ENCODE measurements at places on chromosomes 2 and 18. TPM values are rescaled to one million over a fixed set of nuclear protein-coding genes. Genes with fewer than 3 reads are reported as not detected.
A peak's percentile ranks its signal among the peaks of the same experiment; 100 is the strongest.

- DNase-seq, result no peak
Observed at GRCh38 chr2:177187631-177188312, 24.8 kb upstream of the HNRNPA3 start.

- DNase-seq, result no peak
Observed at GRCh38 chr2:42648796-42649195, 80.4 kb downstream of the MTA3 start.

DNA sequence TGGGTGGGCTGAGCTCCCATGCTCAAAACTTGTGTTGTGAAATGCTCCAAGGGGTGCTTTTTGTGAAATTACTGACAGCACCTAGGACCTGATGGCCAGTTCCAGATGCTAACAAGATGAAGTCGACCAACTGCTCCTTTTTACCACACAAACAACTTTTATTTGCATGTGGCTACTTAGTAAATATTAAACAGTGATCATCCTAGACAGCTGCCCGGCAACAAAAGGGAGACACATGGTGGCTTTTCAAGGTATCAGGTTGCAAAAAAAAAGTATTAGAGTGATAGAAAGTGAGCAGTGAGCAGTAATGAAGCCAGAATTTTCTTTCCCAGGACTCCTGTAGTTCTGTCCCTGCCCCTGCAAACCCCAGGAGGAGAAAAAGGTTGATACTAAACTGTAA, 118.5 kb downstream of the RPIA start:
- DNase-seq, result no peak

DNA sequence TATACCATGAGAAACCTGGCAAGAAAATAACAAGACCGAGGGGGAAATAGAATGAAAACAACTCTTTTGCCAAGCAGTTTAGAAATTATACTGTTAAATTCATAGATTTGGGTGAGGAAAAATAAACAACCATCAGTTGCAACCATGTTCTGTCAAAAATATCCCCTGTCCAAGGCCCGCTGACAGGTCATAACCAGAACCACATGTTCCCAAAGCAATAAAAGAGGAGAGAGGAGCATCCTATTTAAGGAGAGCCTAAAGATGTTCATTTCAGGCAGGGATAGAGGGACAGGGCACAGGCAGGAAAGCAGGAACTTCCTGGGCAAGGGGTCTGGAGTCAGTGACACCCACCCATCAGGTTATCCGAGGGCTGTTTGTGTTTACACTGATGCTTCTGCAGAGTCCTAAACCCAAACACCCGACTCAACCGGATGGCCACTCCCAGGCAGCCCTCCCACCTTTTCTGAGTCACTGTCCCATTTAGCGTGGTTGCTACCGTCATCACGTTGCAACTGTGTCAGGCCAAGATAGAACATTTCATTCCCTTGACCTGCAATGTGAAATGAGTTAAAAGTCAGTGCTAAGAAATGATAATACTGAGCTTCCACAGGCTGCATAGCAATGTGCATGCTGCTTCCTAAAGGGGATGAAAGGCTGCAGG, 468.3 kb upstream of the RAB12 start:
- no peak for DNase-seq

- DNase-seq, result no peak
Observed at GRCh38 chr2:29004755-29005154, 23.7 kb downstream of the TOGARAM2 start.

GRCh38 chr18:12393998-12394397, 13.7 kb upstream of the PRELID3A start:
- no peak for DNase-seq

DNA sequence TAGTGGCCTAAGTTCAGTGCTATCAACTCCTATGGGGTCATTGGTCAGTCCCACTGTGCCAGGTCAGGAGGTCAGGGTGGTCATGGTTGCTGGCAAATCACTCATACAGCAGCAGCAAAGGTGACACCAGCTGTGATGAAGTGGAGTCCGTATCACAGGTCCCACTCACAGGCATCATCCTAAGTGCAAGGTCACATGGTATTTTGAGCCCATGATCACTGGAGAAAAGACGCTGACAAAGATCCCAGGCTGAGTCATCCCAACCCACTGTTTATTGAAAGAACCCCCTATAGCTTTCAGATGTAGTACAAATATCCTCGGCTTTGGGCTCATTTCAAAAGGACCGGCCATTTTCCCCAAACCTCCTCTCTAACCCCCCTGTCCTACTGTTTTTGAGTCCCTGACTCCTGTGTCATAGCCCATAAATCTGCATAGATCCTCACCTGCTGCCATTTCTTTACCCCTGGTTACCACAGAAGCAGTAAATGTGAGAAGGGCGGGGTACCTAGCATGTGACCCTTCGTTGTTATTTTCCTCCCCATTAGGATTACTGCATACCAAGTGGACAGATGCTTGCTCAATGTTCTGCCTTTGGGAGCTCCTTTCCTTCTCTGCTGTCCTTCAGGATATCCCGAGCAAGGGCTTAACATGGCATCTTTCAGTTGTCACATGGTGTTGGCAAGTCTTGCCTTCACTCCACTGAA, 107.7 kb downstream of the COL6A3 start:
- no peak for DNase-seq

GRCh38 chr2:46679761-46680160, 200.4 kb downstream of the TMEM247 start:
- no peak for DNase-seq

GRCh38 chr2:98376996-98377395, 30.7 kb downstream of the CNGA3 start:
- DNase-seq, result peak; percentile 44

DNA sequence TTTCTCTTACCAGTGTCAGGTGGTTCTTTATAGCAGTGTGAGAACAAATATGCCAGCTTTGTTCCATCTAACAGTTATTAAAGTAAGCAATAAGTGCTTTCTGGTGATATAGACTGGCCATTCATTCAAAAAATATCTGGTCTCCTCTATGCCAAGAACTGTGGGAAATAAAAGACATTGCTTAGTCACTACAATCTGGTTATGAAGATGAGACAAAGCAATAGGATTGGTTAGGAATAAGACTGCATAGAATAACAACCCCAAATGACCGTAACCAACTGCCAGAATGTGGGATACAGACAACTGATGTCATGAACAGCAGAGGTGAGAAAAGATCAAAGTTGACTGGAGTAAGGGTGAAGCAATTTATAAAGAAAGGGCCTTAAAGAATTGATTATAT, 83.8 kb downstream of the MBD2 start:
- no peak for DNase-seq

DNA sequence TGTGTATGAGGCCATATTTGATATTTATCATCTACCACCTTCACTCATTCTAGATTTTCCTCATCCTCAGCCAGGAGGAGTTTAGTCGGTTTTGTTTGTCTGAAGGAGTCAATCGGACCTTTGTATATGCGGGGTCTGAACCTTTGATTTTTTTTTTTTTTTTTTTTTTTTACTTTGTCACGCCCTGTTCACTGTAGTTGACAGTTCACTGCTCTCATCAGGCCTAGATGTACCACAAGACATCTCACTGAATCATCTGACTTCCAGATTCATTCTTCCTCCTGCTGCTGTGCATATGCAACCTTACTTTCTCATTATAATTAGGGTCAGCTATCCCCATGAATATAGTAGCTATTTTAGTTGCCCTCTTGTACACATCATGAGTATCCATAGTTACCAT, 133.2 kb downstream of the ARHGAP15 start:
- no peak for DNase-seq

- peak; percentile 29 for DNase-seq
Observed at GRCh38 chr2:71615767-71616730, 162.7 kb downstream of the DYSF start.

DNA sequence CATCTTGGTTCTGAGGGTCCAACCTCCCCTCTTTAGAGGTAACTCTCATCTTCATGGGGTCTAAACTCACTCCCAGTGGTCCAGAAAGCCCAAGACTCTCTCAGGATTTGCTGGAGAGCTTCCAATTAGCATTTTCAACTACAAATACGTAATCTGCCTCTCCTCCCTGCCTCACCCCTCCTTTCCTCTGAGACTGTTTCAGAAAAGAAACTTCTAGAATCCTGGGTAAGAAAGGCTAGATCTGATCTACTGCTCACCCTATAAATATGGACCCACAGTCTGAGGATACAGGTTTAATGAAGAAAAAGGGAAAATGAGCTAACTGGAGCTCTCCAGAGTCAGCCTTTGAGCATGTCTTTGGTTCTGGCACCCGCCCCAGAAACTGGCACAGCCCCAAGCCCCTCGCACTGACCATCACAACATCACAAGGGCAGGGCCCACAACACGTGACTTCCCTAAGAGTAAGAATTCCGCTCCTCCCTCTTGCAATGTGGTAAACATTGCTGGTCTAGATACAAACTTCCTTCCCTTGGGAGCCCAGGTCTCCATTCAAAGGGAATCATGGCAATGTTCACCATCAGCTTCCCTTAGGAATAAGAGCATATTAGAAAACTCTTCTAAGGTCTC, 21.7 kb upstream of the IHH start:
- DNase-seq, result no peak

DNA sequence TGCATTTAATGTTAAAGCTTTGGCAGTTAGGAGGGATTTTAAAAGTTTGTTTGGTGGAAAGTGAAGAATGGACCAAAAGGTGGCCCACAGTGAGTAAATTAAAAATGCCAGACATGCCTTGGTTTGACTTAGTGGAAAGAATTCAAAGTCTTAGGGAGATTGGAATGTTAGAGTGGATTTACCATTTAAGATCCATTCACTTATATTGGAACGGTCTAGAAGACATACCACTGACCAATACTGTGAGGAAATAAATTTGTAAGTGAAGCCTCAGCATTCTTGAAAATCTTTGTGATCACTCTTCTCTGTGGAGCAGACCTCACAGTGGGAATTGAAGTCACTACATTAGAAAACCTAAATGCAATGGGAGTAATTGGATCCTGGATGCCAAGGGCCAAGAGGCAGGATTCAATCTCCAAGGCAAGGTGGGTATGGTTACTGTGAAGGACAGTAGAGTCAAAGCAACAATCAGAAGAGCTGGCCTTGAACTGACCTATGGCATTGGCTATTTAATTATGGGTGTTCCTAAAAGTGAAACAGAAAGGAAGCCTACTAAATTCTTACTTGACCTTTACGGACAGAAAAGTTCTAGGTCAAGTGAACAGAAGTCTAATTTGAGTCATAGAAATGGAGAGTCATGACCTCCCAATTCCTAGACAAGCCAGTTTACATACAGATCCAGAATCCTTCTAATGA, 40.2 kb upstream of the VRK2 start:
- no peak for DNase-seq

- peak; percentile 87 for DNase-seq
Observed at GRCh38 chr2:215773728-215774127, 239.6 kb downstream of the MREG start.

GRCh38 chr2:191970867-191971266, 124.0 kb upstream of the CAVIN2 start:
- no peak for DNase-seq

DNA sequence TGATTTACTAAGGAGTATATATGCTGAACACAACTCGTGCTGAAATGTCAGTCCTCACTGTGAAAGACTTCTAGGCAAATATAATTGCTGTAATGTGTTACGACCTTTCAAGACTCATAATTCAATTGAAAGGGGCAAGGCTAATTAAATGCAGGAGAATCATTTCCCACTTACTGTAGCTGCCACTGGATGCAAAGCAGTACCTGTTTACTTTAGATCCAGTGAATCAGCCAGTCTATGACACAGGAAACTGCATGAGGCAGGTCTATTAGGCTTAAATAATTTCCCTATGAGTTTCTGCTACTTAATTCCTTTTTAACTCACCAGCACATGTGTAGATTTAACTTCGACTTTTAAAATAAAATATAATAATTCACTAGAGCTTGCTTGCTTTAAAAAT, 125.6 kb downstream of the CTNNA2 start:
- no peak for DNase-seq

The PLGLB2 gene
- total RNA-seq, result 1.0 TPM

The VPS54 gene
- total RNA-seq, result 18.7 TPM

The NDUFB3 gene
- total RNA-seq, result 60.6 TPM

The SCN2A gene
- total RNA-seq, result 1.4 TPM

The ZBTB7C gene
- total RNA-seq, result 11.0 TPM

The KIF1A gene
- 0.57 TPM for total RNA-seq

The DAW1 gene
- 0.37 TPM for total RNA-seq

The MAP3K19 gene
- not detected for total RNA-seq

The C2orf78 gene
- total RNA-seq, result not detected

The INHA gene
- 0.37 TPM for total RNA-seq

The STPG4 gene
- not detected for total RNA-seq

The IGFBP5 gene
- 1,458 TPM for total RNA-seq

Measured in posterior vena cava (tissue), 2 donors.